Endodermal cell (in vitro differentiated cells): ENCODE measurements at places on chromosomes 6 and 20.

DNA sequence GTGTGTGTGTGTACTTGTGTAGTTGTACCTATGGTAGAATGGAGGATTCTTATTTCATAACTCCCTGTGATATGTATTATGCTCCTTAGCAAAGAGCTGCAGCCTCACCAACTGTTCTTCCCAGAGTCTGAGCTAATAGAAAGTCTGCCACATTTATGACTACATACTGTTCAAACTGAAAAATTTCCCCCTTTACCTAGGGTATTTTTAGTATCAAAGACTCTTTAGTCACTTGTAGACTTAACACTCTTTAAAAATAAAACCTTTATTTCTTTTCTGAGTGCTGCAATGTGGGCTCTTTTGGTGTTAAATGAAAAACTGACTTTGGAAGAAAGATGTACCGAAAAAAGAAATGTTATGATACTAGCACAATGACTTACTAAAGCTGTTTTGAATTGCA is 39.6 kb upstream of the HS3ST5 start:
- DNase-seq, result no peak

GRCh38 chr6:85461798-85462170 is 11.9 kb downstream of the NT5E start:
- peak; percentile 33 for DNase-seq

DNA sequence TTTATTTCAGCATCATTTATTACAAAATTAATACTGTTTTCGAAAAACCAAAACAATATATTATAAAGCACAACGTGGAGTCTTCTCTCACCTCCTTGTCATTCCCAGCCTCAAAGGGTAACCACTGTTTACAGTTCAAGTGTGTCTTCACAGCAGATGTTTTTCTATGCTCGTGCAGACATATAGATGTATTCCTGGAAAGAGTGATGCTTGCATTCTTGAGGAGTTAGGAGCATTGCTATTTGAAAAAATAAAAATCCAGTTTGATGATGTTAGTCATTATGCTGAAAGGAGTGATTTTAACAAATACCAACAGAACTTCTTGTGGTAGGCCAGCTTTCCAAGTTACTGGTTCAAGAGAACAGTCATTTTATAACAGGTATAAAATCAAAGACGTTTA is 234.9 kb downstream of the BCKDHB start:
- no peak for DNase-seq

DNA sequence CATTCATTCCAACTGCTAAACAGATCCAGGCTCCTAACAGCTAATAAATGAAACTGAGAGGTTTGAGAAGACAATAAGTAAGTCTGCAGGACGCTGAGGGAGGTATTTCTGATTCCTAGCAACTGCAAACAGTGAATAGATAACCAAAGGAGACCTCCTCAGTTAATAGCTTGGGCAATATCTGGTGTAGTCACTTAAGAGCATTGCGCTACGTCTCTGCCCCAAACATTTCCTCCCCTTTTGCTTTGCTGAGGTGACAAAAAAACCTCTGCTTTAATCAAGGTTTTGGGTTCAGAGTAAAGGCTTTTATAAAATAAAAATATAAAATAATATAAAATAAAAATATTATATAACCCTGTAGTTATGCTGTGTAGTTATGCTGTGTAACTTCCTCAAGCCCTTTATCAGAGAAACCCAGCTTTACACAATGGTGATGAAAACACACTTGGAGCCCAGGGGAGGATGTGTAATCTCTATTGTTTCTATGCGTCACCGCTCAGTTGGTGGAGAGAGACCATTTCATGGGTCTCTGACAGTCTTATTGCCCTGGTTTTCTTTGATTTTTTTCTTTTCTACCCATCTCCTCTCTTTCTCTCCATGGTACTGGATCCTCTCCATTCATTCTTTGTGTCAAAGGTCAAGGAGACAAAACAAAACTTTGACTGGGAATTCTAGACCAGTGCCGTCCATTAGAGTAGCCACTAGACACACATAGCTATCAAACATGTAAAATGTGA is 18.9 kb upstream of the CALHM5 start:
- DNase-seq, result no peak

DNA sequence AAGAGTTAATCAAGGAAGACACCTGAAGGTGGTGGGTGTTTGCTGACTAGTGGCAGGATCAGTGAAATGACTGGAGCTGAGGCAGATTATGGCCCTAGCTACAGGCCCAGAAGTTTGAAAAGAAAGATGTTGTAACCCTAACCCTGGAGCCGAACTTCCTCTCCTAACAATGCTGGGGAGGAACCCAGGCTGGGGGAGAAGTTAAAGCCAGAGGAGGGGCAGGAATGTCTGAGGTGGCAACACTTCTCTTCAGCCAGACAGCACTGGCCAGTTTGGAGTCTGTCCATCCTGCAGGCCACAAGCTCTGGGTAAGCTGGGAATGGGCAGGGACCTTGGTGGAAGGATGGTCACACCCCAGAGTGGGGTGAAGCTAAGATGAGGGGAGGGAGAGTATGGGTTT is at the start of gene LST1:
LST1 (plus strand) TSS at position 270 of the 400 bp plus-strand sequence. CDS start 1,023 bp downstream, outside the sequence.
- no peak for DNase-seq

DNA sequence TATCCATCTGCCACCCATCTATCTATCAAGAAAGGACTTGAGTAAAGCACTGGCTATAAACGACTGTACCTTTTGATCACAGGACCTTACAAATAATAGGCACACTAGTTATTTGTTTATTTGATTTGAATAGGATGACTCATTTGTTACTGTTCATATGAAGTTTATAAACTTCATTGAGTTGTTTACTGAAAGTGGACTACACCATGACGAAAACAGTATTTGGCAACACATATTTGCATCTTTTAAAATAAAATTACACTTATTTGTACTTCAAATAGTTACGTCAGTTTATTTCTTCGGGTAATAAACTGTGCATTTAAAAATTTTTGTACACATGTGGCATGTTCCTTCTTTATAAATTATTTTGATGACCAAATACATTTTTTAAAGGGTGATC is 133.0 kb downstream of the OGFRL1 start:
- DNase-seq, result no peak

DNA sequence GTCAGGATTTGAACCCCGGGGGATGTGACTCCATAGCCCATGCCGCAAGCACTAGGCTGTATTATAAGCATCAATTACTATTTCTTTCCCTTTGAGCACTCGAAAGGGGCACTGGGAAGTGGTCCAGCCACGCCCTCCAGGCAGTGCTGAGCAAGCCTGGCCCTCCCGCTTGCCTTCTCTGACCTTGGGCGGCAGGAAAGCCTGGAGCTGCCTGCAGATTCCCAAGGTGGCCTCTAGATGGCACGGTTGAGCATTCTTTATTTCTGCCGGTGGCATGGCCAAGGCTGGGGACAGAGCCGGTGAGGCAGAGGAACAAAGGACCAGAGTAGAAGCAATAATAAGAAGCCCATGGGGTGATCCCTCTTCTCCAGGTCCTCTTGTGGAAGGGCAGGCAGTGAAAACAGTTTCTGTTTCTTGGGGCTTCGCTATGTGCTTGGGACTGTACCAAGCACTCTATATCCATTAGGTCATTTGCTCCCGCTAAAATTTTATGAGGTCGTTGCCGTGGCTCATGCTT is 32.0 kb downstream of the ARHGAP40 start:
- peak; percentile 95 for DNase-seq

DNA sequence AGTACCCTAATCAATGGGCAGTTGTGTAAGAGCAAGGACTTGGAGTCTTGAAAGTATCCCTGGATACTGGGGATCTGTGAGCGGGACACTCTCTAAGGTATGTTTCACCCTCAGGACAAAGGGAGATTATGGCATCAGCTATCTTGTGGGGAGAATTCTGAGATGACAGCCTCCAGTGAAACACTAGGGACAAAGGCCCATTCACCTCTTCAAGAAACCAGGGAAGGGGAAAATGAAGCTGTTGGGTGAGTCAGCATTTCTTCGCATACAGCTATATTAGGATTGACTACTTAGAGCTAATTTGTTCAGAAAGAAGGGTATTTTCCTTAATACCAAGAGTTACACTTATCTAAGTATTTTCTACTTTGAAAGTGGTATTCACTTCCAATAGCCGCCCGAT is 35.9 kb downstream of the OPN5 start:
- DNase-seq, result no peak

DNA sequence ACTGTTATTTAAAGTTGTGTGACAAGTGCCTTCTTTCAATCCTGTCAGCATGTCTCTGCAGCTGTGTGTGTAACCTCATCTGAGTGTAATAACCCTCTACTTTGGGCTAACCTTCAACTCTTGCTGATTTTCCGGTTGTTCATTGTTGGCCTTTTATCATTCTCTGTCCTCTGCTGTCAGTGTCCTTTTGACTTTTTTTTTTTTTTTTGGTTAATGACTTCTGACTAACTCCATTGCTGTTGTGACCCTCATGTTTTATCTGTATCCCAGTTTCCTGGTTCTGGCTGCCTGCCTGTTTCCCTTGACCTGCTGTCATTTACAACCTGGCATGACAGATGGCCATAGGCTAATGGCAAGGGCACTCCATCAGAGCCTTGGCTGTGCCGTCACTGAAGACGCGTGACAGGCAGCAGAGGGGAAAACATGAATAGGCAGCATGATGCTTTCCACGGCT is 145.7 kb upstream of the MAN1A1 start:
- DNase-seq, result no peak

DNA sequence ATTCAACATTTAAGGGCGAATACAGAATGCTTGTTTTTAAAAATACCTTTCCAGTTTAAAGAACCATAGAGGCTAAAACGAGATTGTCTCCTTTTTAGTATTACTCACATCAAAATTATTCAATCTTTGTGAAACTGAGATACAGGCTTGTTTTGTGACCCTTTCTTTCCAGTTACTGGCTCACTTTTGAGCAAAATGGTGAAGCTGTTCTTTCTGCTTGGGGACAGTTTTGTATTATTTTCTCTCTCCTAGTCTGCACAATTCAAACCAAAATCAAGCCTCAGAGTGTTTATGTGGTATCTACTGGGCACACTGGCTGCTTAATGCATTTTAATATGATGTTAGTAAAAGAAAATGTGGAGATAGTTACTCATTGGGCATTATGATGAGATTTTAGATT is 36.5 kb downstream of the HIVEP1 start:
- no peak for DNase-seq

- DNase-seq, result peak; percentile 51
Observed at GRCh38 chr6:85641522-85641896, 1.2 kb downstream of the SYNCRIP start.

GRCh38 chr6:31676904-31677303 is 4.0 kb downstream of the LY6G5C start:
- DNase-seq, result no peak

DNA sequence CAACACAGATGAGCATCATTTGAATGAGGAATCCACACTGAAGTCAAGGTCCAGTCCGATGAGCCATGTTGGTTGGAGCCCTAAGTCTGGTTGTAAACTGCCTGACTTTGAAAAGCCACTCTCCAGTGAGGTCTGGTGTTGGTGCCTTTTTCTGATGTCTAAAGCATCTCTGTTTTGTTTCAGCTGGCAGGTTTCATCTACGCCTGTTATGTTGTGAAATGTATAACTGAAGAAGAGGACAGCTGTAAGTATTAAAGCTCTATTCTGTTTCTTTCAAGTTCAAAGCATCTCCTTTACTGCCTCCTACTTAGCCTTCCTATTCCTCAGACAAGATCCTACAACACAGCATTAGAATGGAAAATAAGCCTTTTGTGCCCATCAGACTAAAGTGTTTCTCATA is 171.1 kb upstream of the RNF217 start:
- DNase-seq, result no peak

GRCh38 chr6:104585646-104586045 is 274.1 kb downstream of the HACE1 start:
- no peak for DNase-seq

DNA sequence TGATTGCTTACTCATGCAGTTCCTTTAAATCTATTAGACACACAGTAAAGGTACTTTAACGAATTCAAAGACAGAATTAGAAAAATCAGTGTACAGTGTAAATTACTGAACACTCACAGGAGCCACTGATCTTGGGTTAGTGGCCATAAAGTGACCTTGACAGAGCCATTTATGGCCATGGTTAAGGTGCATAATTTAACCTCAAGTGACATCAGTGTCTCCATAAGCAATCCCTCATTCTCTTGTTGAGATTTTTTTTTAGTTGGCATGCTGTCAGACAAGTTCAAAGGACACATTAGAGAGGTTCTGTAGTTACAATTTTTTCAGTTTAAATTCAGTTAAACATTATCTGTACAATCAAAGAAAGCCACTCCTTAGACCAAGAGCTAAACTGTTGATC is 334.4 kb downstream of the KHDRBS2 start:
- DNase-seq, result no peak

DNA sequence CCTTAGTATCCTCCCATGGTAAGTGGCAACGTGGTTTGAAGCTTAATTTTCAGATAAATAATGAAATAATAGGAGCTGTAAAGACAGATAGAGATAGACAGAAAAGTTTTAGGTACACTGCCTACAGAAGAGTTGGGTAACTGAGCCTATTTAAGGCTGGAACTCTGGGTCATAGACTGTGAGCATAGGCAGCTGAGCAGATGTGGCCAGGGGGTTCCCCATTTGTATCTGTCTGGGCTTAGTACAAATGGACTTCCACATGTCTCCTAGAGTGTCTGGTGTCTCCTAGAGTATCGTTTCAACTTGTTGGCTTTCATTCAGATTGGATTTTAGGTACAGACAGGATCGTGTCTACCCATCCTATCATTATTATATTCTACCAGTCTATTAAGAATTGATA is 649.8 kb downstream of the DHX35 start:
- DNase-seq, result no peak

GRCh38 chr6:95576218-95576997 is 927 bp upstream of the MANEA start:
- no peak for DNase-seq

GRCh38 chr6:39312912-39313525 is 1.2 kb downstream of the KCNK17 start:
- DNase-seq, result no peak

GRCh38 chr6:145688493-145688905 is 46.8 kb downstream of the EPM2A start:
- no peak for DNase-seq

DNA sequence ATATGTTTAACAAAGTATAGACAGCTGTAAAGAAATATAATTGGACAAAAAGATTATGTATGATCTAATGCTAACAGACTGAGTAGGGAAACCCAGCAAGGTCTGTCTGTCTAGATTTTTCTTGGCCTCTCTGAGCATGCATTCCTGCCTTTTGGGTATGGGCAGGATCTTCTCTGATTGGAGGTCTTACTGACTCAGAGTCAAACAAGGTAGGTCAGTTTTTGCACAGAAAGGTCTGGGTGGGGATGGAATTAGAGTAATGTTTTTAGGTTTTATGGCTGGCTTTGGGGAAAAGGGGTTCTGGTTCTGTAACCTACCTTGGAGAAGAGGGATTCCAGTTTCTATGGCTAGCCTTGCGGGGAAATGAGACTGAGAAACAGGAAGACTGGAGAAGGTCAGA is 65.5 kb downstream of the LIN28B start:
- no peak for DNase-seq

DNA sequence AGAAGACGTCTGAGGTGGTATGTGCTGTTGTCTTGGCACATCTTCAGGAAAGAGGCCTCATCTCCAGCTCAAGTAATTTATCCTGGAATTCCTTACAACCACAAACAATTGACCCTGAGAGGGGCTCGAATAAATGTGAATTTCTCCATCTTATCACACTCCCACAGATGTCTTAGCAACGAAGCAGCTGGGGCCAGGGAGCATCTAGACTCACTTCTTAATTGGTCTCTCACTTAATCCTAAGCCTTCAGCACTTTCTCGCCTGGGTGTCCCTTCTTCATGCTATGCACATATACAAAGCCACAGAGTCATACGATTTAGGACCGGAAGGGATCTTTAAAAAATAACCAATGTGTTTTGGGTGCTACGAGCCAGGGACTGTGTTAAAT is 27.1 kb downstream of the PCK1 start:
- DNase-seq, result no peak
